GDM1 (cell line): ENCODE measurements at places on chromosomes 1 and 21.

- DNase-seq = no peak
Observed at GRCh38 chr1:112673592-112674439, 643 bp upstream of the MOV10 start.

- DNase-seq = peak; percentile 8
Observed at GRCh38 chr1:157955857-157956256, 37.6 kb upstream of the KIRREL1 start.

DNA sequence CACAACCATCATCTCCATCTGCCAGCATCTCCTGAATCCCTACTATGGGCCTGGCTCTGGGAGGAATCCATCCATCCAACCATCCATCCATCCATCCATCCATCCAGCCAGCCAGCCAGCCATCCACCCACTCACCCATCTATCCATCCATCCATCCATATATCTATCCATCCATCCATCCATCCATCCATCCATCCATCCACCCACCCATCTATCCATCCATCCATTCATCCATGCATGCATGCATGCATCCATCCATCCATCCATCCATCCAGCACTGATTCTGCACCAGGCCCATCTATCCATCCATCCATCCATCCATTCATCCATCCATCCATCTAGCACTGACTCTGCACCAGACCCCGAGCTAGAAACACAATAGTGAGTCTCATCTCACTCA, 141.3 kb upstream of the WNT4 start:
- no peak for DNase-seq

GRCh38 chr21:45421846-45422775, 17.1 kb downstream of the COL18A1 start:
- DNase-seq = no peak

DNA sequence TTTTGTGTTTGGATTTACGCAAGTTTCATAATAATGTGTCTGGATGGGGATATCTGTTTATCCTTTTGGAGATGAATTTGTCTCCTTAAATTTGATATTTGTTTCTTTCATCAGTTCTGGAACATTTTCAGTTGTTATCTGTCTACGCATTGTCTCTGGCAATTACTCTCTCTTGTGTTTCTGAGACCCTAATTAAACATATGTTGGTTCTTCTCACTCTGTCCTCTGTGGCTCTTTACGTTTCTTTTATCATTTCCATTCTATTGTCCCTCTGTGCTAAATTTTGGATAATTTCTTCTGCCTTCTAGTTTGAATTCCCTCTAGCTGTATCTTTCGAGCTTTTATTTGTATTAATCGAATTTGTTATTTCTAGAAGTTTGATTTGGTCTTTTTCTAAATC, 17.5 kb upstream of the PRELP start:
- DNase-seq = no peak

DNA sequence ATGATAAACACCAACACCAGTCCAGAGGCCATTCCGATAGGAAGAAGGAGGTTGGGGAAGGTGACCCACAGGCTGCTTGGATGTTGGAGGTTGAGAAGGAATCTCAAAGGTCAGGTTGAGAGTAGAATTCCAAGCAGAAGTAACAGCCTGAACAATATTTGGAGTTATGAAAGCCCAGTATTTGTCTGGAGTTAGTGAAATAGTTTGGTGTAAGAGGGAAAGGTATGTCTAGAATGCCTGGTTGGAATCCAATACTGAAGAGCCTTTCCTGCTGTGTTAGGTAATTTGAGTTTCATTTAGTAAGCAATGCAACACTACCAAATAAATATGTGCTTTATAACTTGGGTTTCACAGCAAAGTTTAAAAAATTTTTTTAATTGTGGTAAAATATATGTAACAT, 70.5 kb upstream of the MCOLN3 start:
- no peak for DNase-seq

- no peak for DNase-seq
Observed at GRCh38 chr1:34245967-34246366, 69.3 kb downstream of the C1orf94 start.

DNA sequence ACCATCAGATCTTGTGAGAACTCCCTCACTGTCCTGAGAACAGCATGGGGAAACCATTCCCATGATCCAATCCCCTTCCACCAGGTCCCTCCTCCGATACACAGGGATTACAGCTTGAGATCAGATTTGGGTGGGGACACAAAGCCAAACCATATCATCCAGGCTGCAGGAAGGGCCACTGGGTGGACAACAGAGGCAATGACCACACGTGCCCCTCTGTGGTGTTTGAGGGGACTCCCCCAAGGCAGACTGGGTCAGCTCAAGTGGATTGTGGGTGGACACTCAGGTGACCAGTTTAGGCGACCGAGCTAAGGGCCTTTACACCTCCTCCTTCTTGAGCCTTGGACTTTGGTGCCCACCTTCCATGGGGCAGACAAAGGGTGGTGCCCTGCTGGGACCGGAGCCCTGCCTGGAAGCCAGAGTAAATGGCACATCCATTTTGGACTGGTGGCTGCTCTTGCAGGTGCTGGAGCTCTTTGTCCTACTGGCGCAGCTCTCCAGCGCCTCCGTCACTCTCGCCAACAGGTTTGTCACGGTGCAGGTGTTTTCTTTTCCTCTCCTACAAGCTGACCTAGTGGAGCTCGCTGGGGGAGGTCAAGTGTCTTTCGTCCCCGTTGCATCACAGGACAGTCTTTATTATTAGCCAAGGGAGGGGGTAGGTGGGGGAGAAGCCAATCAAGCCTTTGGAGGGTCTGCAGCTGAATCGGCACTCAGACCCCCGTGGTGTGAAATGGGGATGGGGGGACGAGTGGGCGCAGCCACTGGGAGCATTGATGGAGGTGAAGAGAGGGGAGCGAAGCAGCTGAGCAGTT, 37.6 kb downstream of the CRYAA start:
- DNase-seq = no peak

GRCh38 chr1:107963008-107963407, 2.0 kb downstream of the VAV3 start:
- DNase-seq = no peak

DNA sequence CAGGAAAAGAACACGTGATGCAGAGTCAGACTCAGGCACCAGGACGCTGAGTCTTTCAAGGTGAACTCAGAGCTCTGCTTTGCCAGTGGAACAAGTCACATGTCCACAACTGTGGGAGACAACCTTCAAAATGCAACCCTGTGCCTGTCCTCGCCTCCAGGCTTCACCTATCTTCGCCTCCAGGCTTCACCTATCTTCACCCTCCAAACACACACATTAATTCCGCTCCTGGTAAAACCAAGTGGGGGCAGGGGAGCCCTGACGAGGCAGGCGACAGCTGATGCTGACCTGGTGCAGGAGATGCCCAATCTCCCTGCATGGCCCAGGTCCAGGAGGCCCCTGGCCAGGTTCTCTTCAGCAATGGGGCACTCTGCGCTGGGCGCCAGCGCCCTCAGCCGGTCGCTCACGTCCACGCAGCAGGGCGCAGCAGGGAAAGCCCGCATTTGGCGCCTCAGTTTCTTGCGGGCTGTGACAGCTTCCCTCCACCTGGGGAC, 28.0 kb upstream of the LSS start:
- DNase-seq = no peak

DNA sequence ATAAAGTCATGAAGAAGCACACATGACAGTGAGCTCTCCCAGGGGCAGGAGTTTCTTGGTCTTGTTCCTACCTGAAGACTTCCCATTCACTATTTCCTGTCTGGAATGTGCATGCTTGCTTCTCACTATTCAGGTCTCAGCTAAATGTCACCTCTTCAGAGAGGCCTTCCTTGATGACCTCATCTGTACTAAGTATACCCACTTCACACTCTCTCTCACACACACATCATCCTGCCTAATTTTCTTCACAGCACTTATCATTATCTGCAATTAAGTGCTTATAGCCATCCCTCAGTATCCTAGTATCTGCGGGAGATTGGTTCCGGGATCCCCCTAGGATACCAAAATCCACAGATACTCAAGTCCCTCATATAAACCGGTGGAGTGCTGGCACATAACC, 146.4 kb upstream of the IVNS1ABP start:
- no peak for DNase-seq

GRCh38 chr21:40507978-40508377, 339.0 kb downstream of the DSCAM start:
- DNase-seq = no peak

GRCh38 chr1:206855859-206856258, 9.6 kb upstream of the IL20 start:
- DNase-seq = no peak

DNA sequence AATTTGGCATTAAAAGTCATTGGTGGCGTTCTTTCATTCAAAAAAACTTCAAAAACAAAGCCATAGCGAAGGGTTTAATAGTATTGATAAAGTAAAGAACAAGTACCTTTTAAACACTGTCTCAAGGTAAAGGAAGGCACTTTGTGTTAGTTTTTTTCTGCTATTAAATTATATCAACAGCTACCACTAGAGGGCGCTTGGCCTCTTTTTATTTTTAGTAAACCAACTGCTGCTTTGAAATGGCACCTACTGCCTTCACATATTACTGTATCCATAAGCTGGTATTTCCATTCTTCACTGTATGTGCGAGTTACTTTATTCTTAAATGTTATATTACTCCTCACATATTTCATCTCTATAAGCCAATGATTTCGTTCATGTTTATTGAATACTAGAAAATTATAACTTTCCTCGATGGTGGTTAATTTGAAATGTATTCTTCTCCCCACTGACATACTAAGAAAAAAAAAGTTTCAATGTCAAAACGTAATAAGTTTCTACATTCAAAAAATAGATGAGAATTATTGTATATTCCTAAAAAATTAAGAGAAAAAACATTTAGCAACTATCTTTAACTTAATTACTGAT, 125.7 kb upstream of the CXADR start:
- peak; percentile 16 for DNase-seq

DNA sequence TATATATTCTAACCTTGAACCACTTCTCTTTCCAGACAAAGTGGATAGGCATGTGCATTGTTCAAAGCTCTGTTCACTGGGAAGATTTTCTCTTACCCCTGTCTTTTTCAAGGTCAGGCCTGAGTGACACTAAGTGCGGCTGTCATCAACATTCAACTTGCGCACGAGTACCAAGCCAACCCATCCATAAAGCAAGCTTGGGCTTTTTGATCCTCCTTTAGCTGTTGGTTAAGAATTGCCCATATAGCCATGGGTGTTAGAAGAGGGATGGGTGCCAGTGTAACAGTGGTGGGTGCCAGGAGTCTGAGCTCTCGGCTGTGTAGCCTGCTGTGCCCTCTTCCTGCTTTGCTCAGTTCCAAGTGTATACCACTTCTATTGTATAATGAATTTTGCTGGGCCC, 136.1 kb downstream of the GLUL start:
- no peak for DNase-seq
